Cerebellar nuclear complex (tissue), 1 donor: ENCODE measurements at places on chromosomes 2 and 18.

DNA sequence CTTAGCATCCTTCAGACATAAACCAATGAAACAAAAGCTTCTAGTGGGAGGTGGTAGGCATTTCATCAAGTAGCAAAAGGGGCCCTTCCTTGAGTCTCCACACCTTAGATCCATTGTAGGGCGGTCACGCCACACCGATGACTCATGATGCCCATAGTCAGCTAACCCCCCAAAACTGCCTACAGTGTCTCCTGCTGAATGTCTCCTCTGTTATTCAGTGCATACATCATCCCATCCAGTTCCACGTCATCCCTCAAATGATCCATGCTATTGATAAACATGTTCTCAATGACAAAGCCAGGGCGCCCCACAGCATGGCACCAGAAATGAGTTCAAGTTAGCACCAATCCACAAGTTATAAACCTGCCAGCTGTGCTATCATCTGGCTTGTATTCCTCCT, 57.4 kb upstream of the ACKR3 start:
- no peak for DNase-seq

- DNase-seq = no peak
Observed at GRCh38 chr2:20222014-20222768, 2.7 kb downstream of the SDC1 start.

DNA sequence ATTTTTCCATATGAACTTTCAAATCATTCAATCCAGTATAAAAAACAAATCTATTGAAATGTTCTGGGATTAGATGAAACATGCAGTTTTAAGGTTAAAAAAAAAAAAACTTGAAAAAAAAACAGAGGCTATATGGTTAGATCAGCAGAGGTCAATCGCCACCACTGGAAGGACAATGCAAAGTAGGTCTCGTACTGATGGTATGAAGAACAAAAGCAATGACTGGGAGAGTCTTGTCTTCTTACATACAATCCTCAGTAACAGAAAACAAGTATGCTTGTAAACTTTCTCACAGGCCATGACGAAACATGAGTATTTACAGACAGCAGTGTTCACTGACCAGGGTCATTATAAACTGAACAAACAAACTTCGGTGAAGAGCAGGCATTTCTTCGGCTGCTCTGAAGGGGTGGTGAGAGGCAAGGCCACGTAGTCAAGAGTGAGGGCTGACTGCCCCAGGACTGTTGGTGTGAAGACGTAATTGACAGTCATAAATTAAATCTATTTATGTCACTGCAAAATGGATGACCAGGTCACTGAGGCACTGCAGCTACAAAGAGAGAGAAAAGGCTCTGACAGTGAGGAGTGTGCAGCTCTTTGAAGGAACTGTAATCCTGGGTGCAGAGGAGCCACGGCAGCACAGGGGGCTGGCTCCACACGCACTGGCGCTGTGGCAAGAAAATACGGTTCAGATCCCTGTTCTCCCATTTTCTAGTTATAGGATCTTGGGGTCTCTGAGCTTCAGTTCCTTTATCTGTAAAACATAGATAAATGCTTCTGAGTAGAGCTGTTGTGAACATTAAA, 60.0 kb downstream of the NXPH2 start:
- DNase-seq = no peak

DNA sequence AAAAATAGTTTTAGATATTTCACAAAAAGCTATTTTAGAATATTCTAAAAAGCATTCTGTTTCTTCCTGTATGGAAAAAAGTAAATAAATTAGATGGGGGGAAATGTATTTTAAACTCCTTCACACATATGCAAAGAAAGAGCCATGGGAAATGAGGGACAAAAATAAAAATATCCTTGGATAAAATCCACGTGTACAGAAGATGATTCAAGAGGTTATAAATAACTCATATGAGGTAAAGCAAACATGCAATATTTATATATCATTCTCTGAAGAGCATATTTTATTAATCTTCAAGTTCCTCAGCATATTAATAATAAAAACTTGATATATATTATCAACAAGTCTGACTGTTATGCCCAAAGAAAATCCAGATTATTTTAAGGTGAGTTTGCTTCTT, 8.8 kb upstream of the GFPT1 start:
- DNase-seq = no peak

DNA sequence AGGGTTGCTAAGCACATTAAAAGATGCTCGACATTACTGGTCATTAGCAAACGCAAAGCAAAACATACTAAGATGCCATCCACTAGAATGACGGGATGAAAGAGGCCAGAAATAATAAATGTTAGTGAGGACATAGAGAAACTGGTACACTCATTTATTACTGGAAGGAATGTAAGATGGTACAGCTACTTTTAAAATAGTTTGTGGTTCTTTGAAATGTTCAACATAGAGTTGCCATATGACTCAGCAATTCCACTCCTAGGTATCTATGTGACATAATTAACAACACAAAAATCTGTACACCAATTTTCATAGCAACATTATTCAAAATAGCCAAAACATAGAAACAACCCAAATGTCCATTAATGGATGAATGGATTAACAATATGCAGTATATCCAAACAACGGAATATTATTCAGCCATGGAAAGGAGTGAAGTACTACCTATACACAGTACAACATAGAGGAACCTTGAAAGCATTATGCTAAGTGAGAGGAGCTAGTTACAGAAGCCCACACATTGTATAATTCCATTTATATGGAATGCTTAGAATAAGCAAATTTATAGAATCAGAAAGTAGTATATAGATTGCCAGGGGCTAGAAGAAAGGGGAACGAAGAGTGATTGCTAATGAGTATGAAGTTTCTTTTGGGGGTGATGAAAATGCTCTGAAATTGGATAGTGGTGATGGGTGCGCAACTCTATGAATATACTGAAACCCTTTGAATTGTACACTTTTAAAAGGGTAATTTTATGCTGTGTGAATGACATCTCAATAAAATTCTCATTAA, 61.9 kb upstream of the IL1R1 start:
- DNase-seq = no peak

GRCh38 chr2:147479358-147479757, 365.5 kb upstream of the ACVR2A start:
- no peak for DNase-seq

DNA sequence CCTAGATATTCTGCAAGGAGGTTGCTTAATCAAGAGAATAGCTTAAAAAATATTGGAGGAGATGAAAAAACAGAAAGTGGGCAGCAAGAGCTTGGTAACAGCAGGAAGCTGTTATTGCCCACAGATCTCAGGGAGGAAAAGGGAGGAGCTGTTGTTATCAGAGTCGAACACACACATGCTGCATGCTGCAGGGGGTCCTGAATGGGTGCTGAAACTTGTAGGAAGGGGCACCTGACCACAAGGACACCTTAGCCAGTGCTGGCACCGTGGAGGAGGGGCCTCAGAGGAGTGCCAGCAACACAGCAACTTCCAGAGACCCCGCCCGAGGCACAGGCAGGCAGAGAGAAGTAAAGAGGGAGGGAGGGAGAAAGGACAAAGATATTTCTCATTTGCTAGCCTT, 332.9 kb downstream of the SOCS6 start:
- DNase-seq = no peak

- DNase-seq = no peak
Observed at GRCh38 chr2:12921321-12921720, 204.6 kb downstream of the TRIB2 start.

GRCh38 chr2:211845338-211846035, 693.1 kb downstream of the ERBB4 start:
- no peak for DNase-seq

- DNase-seq = no peak
Observed at GRCh38 chr2:160110674-160111239, 48.3 kb upstream of the PLA2R1 start.

DNA sequence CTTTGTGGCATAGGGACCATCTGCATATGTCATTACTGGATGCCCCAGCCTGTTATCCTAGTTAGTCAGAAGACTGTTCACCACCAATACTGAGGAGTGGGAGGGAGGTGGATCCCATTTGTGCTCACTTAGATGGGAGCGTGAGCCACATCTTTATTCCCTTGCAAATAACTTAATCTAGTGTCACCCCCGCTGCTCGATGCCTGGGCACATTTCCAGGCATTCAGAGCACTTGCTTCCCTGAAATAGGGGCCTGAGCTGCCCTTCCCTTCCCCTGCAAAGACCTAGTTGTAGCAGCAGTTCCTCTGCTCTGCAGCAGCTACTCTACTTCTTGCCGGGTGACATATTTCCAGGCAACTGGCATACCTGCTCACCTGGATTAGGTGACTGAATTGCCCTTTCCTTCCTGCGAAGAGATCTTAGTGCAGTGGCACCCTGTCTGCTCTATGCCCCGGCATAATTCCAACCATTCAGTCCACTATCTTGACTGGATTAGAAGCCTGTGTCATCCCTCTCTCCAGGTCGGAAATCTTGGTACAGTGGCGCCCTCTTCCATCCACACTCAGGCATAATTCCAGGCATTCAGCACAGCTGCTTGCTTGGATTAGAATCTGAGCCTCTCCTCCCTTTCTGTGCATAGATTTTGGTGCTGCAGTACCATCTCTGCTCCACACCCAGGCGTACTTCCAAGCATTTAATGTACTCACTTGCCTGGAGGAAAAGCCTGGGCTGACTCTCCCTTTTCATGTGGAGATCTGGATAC, 1389.1 kb upstream of the TMEFF2 start:
- DNase-seq = no peak

DNA sequence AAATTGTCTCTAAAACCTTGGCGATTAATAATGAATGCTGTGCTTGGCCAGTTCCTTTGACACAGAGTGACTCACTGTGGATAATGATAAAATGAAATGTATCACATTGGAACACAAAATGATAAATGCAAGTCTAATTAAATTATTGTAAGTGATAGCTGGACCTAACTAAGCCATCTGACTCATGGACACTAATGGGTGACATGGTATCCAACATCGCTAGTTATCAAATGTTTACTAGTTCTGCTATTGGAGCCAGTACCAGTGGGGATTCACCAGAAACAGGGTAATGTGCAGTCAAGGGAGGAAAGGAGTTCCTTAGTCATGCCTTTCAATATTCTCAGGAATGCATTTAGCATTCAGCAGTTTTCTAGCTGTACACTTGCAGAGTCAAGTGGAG, 736.3 kb upstream of the ACVR2A start:
- no peak for DNase-seq

DNA sequence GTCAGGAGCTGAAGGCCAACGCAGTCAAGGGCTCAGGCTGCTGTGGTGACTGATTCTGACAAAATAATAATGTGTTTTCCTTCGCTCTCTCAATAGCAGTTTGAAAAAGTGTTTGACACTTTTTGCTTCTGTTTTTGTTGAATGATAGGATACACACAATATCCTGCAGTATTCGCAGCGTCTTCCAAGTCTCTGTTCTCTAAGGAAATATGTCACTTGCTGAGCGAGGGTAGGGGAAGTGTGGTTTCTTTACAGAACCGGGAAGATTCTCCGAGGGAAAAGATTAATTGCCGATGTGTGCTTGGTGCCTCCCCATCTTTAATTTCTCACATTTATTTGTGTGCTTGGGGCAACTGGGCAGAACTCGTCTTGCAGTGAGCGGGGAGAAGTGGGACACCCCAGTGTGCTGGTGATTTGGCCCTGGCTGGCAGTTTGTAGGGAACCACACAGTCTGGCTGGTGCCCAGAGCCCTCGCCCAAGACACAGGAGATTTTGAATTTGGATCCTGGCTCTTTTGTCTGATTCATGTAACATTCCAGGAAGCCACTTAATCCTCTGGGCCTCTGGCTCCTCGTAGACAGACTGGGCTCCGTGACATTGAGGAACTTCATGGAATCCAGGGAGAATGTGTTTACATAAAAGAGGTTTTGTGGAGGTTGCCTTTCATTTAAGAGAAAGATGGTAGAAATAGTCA, 169.4 kb downstream of the LDLRAD4 start:
- no peak for DNase-seq

DNA sequence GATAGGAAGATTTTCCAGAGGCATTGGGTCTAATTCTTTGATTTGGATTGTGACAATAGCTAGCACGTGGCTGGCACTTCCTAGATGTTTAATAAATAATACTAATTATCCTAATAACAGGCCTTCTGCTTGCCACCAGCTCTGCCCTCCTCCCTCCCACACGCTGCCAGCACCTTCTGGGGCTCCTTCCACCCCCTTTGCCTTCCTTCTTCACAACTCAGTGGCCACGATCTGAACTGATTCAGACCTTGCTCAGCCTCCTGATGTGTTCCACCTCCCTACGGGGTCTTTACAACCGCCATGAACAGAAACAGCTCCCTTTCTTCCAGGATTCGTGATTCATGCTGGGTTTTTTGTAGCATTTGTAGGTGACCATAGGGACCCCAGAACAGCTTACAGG, 310.3 kb upstream of the HS6ST1 start:
- DNase-seq = no peak

GRCh38 chr2:20516291-20516645, 69.4 kb downstream of the RHOB start:
- DNase-seq = no peak

- DNase-seq = no peak
Observed at GRCh38 chr18:22814329-22814703, 118.8 kb upstream of the RBBP8 start.

- no peak for DNase-seq
Observed at GRCh38 chr2:231181860-231182512, 16.4 kb upstream of the ARMC9 start.

DNA sequence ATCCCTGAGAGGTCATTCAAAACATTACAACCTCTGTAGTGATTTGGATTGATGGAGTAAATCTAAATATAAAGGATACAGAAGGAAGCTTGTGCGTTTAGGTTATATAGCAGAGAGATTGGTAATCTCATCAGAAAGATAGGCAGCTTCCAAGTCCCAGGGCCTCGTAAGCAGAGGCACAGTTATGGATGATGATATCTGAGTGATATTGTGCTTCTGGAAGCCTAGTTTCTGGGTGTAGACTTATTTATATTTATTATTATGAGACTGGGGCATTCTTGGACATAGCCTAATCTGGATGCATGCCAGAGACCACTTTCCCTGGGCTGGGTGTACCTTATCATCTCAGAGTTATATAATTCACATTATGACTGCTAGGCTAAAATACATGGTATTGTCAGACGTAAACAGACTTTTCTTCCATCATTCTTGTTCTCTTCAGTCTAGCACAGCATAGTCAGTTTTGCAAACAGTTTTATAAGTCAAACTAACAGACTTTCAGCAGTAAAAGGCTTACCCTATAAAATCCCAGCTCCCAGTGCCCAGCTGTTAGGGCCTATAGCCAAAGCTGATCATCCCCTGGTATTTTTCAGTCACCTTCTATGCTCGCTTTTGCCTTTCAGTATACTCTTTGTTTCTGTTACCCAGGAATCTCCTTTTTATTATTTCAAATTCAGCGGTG, 47.9 kb downstream of the RAB3GAP1 start:
- DNase-seq = no peak

GRCh38 chr18:23824240-23824639, 135.0 kb downstream of the LAMA3 start:
- DNase-seq = no peak

DNA sequence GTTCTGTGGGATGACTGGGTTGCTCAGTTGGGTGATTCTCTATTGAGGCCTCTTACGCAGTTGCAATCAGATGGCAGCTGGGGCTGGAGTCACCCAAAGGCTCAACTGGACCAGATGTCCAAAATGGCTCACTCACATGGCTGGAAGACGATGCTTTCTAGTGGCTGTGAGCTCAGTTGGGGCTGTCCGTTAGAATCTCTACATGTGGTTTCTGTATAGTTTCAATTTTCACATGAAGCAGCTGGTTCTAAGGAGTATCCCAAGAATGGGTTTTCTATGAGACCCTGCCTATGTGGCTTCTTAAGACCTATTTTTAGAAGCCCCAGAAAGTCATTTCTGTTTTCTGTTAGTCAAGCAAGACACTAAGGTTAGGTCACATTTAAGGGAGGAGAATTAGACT, 4.4 kb downstream of the XRCC5 start:
- no peak for DNase-seq

- no peak for DNase-seq
Observed at GRCh38 chr18:1846640-1847039, 724.7 kb downstream of the METTL4 start.
